ENCODE measurements at places on chromosomes 1 and 21.

DNA sequence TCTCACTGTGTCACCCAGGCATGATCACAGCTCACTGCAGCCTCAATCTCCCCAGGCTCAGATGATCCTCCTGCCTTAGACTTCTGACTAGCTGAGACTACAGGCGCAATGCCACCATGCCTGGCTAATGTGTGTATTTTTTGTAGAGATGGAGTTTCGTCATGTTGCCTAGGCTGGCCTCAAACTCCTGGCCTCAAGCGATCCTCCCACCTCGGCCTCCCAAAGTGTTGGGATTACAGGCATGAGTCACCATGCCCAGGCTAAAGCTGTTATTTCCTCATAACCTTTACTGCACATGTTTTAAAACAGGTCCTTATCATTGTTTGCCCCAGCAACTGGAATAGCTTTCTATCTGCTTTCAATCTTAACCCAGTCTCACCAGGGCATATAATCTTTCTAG lies 2.9 kb downstream of the SARS1 start:
- DNase-seq: no peak

DNA sequence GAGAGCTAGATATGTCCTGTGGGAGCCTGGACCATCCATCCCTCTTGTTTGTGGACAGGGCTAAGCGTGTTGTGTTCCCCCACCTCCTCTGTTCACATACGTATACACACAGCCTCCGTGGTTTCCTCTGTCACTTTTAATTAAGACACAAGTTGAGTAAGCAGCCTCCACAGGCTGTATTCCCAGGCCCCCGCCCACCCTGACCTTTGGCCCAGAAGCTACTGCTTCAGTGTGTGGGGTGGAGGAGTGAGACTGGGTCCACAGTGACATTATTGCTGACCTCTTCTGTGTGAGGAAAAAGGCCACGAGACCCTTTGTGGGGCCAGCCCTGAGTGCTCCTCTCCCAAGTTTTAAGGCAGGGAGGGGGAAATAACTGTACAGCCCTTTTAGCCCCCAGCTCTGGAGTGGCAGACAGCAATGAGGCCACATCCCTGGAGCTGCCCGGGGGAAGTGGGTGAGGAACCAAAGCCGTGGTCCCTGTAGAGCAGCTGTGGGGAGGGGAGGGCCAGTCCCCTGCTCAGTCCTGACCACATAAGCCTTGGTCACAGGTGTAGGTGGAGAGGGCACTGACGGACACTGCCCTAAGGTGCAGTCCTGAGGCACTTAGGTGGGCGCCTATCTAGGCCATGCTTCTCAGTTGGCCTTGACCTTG lies 4.4 kb downstream of the ELOVL1 start:
- no peak for DNase-seq

DNA sequence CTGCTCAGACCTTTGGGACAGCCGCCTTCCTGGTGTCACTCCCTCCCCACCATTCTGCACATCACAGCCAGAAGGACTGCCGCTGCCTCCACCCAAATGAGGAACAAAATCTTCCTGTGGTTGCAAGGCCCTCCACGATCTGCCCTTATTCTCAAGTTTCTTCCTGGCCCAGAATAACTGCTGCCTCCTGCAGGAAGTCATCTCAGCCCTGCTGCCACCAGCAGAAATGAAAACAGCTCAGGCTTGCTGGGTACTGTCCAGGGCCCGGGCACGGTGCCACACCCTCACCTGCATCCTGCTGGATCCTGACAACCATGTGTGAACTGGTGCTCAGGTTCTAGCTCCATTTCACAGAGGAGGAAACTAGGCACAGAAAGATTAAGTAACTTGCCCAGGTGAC lies 2.8 kb downstream of the CLDN19 start:
- no peak for DNase-seq

DNA sequence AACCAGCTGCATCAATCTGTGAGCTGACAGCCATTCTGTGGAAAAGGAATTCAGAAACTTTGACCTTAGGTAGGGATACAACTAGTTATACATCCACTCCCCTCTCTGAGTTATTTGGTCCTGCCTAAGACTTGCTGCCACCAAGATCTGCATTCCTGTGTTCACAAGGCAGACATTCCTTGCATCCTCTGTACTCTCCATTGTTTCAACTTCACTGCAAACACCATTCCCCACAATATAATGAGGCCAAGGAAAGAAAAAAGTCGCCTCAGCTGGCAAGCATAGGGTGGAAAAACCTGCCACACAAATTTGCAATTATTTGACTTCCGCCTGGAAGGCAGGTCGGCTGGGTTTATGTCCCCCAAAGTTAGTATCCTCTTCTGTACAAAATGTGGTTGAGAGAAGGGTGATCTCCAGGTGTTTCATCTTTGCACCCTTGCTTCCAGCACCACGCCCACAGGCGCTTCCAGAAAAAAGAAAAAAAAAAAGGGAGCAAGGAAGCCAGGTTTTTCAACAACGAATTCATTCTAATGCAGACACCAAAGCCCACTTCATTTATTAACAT lies 676 bp upstream of the CTTNBP2NL start:
- DNase-seq: no peak

GRCh38 chr1:183210681-183211080 lies 24.6 kb downstream of the LAMC2 start:
- no peak for DNase-seq

DNA sequence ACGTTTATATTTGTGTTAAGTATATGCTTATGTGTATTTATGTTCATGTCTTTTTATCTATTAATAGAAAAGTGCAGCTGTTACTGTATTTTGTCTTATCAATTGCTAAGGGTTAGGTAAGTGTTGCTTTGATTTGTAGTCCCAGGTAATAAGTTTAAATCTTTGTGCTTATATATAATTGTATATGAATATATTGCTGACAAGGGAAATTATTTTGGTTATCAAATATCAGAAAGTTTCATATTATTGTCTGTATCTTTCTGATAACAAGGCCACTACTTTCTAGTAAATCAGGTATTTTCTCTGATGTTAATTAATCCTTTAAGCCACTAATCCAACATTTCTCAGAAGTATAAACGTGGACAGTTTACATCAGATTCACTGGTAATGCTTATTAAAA lies 21.3 kb downstream of the GPR52 start:
- no peak for DNase-seq

DNA sequence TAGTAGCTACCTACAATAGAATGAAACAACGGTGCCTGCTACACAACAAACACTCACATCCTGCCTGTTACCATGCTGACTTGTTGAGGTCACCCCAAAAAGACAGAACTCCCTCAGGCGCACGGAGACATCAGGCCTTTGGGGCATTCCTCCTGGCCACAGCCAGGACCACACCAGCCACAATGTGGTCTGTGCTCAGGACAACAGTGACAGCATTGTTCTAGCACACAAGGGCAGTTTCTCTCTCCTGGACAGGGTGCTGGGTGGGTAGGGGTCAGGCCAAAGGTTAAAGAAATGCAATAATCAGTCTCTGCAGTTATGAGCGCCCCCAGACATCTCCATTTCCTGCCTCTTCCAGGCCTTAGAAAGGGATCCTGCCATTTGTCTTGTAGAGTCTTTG lies 39.5 kb downstream of the CTNNBIP1 start:
- no peak for DNase-seq

GRCh38 chr1:196355206-196355786 lies 252.9 kb downstream of the KCNT2 start:
- DNase-seq: no peak

GRCh38 chr1:232557096-232557495 lies 72.8 kb downstream of the SIPA1L2 start:
- DNase-seq: no peak

DNA sequence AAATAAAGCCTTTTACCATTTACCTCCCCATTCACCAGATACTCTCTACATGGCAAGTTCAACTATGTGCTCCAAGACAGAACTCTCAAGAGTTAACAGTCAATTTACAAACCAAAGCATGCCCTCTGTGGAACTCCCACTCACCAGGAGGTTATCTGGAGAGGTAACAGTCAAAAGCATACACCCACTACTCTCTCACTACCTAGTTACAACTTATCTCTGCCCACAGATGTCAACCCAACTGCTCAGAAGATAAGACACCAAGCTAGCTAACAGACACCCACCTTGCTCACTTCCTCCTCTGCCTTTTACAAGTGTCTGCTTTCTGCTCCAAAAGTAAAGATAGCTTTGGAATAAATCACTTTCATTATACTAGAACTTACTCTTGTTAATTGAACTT lies 131.0 kb downstream of the TRIM33 start:
- DNase-seq: no peak

GRCh38 chr1:212774584-212774983 lies 17.0 kb downstream of the NSL1 start:
- DNase-seq: no peak

DNA sequence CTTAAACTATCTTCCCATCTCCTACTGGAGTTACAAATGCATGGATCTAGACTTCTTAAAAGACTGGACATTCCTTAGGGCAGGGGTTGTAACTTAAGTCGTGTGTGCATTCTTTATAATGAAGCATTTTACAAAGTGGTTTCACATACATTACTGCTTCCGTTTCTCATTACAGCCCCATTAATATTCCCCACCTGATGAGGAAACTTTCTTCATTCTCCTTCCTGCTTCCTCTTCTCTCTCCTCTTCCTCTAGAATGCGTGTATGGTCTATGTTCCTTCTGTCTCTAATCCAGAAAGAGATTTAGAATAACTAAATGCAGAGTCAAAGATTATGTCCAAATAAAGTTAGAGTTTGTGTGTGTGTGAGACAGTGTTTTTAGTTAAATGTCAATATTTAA lies 1.8 kb upstream of the CAP1 start:
- DNase-seq: no peak

DNA sequence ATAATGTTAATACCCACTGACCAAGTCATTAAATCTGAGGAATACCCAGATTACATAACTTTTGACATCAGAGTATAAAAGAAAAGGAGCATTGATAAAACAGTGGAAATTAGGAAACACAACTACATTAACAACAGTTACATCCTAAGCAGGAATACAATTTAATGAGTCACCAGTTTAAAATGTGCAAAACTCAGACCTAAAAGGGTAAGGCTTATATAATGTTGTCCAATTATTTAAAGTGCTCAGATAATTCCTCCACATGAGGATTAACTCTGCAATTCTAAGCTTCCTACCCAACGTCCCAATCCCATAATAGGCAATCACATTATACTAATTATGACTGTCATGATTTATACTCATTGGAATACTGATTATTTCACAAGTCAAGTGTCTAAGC lies 50.5 kb downstream of the ABL2 start:
- no peak for DNase-seq

DNA sequence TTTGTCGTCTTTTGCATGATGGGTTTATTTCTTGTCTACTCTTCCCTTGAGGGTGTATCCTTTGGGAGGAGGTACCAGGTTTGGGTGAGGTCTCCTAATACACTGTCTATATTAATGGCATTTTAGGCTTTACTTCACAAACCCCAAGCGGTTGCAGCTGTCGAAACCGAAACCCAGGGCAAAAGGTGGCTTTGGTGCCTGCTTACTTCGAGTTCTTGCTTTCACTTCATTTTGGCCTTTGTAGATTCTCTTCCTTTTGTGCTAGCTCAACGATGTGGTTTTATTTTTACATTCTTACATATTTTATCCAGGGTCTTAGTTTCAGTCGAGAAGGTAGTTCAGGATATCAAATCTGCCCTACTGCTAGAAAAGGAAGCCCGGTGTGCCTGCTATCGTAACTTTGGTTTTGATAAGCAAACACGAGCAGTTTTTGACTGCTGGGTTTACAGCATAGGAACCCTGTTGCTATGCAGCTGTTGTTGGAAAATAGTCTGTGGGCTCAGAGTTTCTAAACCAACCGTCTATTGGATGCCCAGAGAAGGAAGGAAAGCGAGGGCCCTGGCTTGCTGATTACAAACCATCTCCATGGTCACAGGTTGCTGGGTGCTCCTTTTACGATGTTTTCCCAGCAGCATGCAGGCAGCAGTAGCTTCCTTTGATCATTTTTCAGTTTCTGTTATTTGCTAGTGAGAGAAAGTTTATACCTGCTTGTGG lies 9.8 kb upstream of the TSPAN2 start:
- DNase-seq: peak; percentile 27

- DNase-seq: no peak
These were observed 324.8 kb downstream of the SMYD3 start for GRCh38 chr1:246182149-246182851.

DNA sequence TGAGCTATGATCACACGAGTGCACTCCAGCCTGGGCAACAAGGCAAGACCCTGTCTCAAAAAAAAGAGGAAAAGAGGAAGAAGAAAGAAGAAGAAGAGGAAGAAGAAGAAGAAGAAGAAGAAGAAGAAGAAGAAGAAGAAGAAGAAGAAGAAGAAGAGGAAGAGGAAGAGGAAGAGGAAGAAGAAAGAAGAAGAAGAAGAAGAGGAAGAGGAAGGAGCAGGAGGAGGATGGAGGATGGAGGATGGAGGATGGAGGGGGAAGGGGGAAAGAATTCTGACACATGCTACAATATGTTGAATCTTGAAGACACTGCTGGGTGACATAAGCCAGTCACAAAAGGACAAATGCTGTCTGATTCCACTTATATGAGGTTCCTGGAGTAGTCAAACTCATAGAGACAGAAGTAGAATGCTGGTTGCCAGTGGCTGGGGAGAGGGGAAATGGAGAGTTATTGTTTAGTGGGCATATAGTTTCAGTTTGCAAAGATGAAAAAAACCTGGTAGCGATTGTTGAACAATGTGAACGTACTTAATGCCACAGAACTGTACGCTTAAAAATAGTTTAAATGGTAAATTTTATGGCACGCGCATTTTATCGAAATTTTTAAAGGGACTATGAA lies 47.3 kb upstream of the COA6 start:
- DNase-seq: no peak

DNA sequence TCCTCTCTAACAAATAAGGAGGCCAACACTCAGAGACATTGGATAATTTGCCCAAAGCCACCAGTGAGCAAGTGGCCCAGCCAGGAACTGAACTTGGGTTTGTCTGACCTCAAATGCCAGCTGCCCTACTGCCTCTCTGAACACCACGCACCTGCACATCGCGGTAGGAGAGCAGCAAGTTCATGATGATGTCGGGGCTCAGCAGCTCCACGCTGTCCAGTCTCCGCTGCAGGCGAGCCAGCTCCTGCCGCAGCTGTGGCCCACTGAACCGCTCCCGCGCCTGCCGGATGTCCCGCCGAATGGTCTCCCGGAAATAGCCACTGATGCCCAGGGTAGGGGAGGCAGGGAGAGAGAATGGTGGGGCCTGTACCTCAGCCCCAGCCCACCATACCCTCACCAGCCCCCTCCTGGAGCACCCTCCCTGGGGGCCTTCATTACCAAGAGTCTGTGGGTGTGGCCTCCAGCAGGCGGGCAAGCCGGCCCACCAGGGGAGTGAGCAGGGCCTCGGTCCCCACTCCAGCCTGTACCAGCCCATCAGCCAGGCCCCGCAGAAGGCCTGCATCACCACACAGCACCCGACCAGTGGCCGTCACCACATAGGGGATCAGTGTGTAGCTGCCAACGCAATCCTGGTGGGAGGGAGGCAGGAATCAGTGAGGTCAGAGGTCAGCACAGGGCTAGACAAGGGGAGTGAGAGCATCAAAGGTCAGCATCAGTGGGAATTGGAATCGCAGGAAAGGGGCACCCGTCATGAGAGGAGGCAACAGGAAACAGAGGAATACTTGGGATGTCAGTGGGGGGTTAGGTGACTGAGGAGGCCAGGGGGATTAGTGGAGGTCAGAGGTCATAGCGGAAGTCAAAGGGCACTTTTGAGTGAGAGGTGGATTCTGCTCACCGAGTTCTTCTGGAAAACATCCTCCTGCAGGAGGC lies 2.7 kb downstream of the MAP3K6 start:
- no peak for DNase-seq

GRCh38 chr21:32147041-32147440 lies 131.8 kb downstream of the MIS18A start:
- no peak for DNase-seq

- DNase-seq: no peak
These were observed 12.8 kb downstream of the ZDHHC18 start for GRCh38 chr1:26839339-26839722.

Data from stimulated activated CD8-positive, alpha-beta memory T cell treated with anti-CD3 and anti-CD28 coated beads, Interleukin-4, amount 100 ng/mL, for 1 hour (primary cell).